ENCODE measurements at places on chromosomes 5 and 9. TPM values are rescaled to one million over a fixed set of nuclear protein-coding genes. Genes with fewer than 3 reads are reported as not detected.

Gene CEP78
- total RNA-seq: 59.3 TPM

Gene ZDHHC11
- total RNA-seq: 14.4 TPM

Gene IFNB1
- total RNA-seq: not detected

Gene SPATA31D1
- not detected for total RNA-seq

Gene ANKRD31
- total RNA-seq: 0.67 TPM

Gene PCDHB14
- total RNA-seq: 3.6 TPM

Gene BOD1
- 50.6 TPM for total RNA-seq

Gene HAPLN1
- not detected for total RNA-seq

Gene APBA1
- 9.5 TPM for total RNA-seq

Gene SHISAL2B
- total RNA-seq: not detected

Gene CSNK1G3
- 98.1 TPM for total RNA-seq

Measured in uterus (tissue), 4 donors.